Activated B cell treated with CpG ODN at 0.5 μM for 24 hours (primary cell): ENCODE measurements at places on chromosomes 5 and 9. TPM values are rescaled to one million over a fixed set of nuclear protein-coding genes. Genes with fewer than 3 reads are reported as not detected.

DNA sequence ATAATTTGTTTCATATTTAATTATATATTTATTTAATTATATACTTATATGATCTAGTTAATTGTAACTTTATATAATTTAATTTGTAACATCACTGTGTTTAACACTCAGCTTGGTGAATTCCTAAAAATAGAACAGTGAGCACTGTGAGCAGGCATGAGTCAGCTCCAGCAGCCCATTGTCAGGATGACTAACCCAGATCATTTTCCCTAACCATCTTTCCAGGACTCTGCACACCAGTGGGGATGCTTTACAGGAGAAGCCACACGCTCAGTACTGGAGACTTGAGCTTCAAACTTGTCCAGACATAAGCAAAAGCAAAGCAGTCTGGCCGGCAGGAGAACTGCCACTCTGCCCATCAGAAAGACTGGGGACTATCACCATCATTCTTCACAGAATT, 446.2 kb upstream of the TRPC7 start:
- H3K27me3 ChIP-seq = no peaks in the 10 kb centered on the region
- no peaks in the 10 kb centered on the region for H3K36me3 ChIP-seq
- no peak overlapping the region for H3K27ac ChIP-seq
- no peak overlapping the region for H3K4me3 ChIP-seq
- DNase-seq = no peak

DNA sequence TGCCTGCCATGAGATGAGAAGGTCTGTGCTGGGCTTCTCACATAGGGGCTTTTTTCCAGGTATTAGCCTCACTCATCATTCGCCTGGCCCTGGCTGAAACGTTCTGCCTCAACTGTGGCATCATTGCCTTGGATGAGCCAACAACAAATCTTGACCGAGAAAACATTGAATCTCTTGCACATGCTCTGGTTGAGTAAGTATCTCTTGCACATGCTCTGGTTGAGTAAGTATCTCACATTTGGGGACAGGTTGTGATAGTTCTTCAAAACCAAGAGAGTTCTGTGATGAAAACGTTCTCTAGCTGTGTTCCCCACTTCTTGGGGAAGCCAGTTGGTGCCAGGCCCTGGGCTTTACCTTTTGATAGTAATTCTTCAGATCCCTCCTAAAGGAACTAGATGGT, 17.4 kb upstream of the IL13 start:
- H3K4me3 ChIP-seq = no peak overlapping the region
- H3K36me3 ChIP-seq = peaks cover 79% of the 10 kb centered on the region
- H3K27me3 ChIP-seq = no peaks in the 10 kb centered on the region
- DNase-seq = no peak
- H3K27ac ChIP-seq = no peak overlapping the region
- H3K4me1 ChIP-seq = no peaks in the 10 kb centered on the region

The ZNF618 gene
- 0.22 and 0.67 TPM in 2 replicates for total RNA-seq

DNA sequence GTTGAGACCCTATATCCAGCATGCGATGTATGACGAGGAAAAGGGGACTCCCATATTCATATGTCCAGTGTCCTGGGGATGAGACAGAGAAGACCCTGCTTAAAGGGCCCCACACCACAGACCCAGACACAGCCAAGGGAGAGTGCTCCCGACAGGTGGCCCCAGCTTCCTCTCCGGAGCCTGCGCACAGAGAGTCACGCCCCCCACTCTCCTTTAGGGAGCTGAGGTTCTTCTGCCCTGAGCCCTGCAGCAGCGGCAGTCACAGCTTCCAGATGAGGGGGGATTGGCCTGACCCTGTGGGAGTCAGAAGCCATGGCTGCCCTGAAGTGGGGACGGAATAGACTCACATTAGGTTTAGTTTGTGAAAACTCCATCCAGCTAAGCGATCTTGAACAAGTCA, 17.1 kb downstream of the BTNL3 start:
- no peak overlapping the region for H3K4me3 ChIP-seq
- DNase-seq = no peak
- no peaks in the 10 kb centered on the region for H3K36me3 ChIP-seq
- H3K27ac ChIP-seq = no peak overlapping the region
- H3K27me3 ChIP-seq = peaks cover 8% of the 10 kb centered on the region
- H3K4me1 ChIP-seq = peaks cover 6% of the 10 kb centered on the region

DNA sequence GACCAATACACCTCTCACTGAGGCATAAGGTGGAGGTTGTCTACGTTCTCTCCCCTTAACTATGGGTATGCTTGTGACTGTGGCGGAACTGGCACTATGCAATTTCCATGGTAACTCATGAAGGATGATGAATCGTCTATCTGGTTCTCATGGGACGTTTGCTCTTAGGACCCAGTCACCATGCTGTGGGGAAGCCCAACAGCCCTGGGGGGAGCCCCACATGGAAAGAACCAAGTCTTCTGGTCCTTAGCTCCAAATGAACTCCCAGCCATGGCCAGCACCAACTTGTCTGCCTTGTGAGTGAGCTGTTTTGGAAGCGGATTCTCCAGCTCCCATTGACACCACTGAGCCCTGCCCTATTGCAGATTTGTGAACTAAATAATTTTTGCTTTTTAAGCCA, 188.7 kb upstream of the S1PR3 start:
- H3K4me3 ChIP-seq = no peak overlapping the region
- H3K4me1 ChIP-seq = peaks cover 10% of the 10 kb centered on the region
- no peaks in the 10 kb centered on the region for H3K36me3 ChIP-seq
- H3K27me3 ChIP-seq = peaks cover 14% of the 10 kb centered on the region
- DNase-seq = no peak

DNA sequence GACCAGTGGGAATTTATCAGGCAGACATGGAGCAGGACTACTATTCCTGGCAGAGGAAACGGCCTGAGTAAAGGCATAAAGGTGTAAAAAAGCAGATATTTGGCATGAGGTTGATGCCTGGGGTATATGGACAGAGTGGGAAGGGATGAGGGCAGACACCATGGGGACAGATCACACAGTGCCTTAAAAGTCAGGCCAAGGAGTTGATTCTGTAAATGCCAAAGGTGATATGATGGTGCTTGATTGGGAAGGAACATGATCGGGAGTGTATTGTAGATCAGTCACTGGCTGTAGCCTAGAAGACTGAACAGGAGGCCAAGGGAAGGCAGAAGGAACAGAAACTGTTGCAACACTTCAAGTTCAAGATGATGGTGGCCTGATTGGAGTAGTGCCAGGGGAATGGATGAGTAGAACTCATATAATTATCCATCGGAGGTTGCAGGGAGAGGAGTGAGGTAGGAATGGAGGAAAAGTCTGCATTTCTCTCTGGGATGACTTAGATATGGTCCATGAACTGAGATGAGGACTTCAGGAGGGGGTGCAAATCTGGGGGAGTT, 594.3 kb upstream of the KLF4 start:
- no peaks in the 10 kb centered on the region for H3K27me3 ChIP-seq
- H3K36me3 ChIP-seq = no peaks in the 10 kb centered on the region
- H3K27ac ChIP-seq = no peak overlapping the region

GRCh38 chr9:32413424-32413823, 29.0 kb downstream of the ACO1 start:
- H3K27ac ChIP-seq = no peak overlapping the region
- peaks cover 25% of the 10 kb centered on the region for H3K36me3 ChIP-seq
- no peak for DNase-seq
- no peaks in the 10 kb centered on the region for H3K4me1 ChIP-seq
